CD4-positive, alpha-beta T cell treated with Interleukin-15 for 4 hours (primary cell): ENCODE measurements at places on chromosomes 4 and X.

- no peak for DNase-seq
These were observed 26.9 kb upstream of the RASGEF1B start for GRCh38 chr4:81498551-81499099.

GRCh38 chr4:48748949-48749596 is 31.0 kb downstream of the FRYL start:
- no peak for DNase-seq

GRCh38 chr4:51858605-51859202 is 15.8 kb downstream of the DCUN1D4 start:
- no peak for DNase-seq

DNA sequence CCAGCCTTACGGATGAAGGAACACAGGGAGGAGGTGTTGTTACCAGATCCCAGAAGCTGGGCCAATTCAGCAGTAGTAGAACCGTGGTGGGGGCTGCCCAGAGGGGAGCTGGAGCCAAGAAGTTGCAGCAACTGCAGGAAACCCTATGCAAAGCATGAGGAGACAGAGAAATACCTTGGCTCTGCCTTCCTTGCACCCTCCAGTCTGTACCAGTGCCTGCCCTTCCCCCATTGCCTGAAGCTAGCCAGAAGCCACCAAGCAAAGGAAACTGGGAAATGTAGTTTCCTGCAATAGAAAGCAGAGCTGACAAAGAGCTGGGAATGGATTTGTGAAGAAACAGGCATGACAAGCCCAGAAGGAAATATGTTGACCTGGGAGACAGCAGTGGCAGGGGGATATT is 108.7 kb upstream of the FUNDC1 start:
- no peak for DNase-seq

DNA sequence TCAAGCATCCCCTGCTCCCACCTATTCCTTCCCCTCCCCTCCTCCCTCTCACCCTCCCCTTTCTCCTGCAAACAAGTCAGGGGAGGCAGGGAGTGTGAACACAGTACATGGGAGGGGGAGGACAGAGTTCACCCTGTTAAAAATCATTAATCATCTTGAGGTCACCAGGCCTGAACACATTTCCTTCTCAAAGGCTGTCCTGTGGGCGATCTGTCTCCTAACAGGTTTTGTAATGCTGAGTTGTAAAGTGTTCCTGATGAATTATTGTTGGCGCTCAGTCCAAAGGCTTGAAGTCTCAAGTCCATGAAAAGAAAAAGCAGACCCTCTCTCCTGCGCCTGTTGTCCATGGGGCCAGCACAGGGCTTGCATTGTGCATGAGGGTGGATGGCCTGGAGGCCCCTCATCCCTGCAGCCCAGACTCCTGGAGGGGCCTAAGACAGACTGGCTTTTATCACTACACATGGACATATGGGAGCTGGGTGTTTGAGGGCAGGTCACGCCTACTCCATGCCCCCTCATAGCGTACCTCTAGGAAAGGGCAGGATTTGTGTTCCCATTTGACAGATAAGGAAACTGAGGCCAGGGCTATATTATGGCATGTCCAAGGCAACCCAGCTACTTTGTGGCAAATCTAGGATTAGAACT is 189.1 kb downstream of the RAB28 start:
- no peak for DNase-seq

- DNase-seq, result no peak
These were observed 264.5 kb upstream of the EMCN start for GRCh38 chr4:100782356-100782755.

- DNase-seq, result no peak
These were observed 19.6 kb downstream of the RCHY1 start for GRCh38 chr4:75494563-75494962.

DNA sequence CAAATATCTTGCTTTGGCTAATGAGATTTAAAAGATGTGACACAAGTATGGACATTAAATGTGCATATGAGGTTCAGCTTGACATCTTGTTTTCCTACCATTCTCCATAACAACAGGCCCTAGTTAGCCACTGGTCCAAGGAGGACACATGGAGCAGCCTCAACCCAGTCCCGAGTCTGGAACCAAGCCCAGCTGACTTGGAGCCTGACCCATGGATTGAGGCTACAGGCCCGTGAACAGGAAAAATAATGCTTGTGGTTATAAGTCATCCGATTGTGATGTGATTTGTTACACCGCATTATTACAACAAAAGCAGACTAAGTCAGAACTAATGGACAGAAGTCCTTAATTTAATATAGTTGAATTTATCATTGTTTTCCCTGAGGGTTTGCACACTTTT is 123.2 kb upstream of the BANK1 start:
- DNase-seq, result no peak

DNA sequence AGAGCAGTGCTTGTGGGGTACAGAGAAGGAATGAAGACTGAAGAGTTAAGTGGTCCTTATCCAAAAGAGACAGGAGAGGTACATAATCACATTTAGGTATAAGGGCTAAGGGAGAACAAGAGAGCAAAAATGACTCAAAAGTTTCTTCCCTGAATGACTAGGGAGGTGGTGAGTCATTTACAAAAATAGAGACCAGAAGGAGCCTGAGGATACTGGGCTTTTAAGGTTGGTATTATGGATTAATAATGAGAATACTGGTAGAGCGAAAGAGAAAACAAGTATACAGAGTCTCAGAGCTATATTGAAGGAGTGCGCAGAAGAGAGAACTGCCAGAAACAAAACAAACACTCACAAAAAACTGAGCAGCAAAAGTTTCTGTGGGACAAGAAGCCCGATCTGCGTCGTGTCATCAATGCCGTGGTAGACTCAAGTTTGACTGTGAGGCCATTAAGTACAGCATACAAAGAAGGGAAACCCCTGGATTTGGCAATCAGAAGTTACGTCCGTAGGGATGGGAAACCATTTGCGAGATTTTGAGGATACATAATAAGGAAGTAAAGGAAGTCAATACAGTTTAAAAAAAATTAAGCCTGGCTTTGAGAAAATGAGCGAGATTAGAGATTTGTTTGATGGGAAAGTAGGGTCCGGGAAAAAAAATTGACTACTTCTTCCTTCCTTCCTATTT is 129.1 kb upstream of the STIM2 start:
- DNase-seq, result no peak

GRCh38 chrX:148659481-148659880 is 159.1 kb downstream of the AFF2 start:
- no peak for DNase-seq

GRCh38 chr4:78513411-78513975 is 38.1 kb upstream of the ANXA3 start:
- DNase-seq, result no peak

DNA sequence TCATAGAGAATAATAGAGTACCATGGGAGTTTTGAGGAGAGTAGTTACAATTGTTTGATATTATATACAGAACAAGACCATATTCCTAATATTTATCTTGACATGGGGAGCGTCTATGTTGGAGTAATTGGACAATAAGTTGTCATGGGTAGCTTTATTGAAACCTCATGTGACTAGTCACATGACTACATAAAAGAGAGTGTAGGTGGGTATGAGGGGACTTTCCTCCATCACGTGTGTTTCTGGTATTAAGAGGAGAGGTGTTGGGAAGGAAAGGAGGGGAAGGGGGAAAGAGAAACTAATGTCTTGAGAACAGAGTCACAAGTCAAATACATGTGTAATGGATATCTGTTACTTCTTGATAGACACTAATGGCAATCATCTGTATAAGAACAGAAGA is 33.1 kb downstream of the PDLIM5 start:
- DNase-seq, result no peak

DNA sequence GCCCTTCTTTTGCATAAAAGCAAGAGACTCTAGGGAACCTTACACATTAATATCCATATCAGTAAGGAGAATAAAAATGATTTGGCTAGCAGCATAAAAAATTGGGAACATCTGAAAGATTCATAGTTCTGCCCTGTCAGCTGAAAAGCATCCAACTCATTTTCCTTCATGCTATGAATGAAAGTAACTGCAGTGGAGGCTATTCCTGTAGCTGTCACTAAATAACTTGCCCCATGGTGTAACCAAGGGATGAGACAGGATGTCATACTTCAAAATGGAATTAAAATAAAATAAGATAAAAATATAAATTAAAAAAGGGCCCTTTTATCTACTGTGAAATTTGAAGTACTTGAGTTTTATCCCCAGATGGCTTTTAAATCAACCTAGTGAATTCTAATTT is 878.8 kb downstream of the C4orf33 start:
- DNase-seq, result no peak

DNA sequence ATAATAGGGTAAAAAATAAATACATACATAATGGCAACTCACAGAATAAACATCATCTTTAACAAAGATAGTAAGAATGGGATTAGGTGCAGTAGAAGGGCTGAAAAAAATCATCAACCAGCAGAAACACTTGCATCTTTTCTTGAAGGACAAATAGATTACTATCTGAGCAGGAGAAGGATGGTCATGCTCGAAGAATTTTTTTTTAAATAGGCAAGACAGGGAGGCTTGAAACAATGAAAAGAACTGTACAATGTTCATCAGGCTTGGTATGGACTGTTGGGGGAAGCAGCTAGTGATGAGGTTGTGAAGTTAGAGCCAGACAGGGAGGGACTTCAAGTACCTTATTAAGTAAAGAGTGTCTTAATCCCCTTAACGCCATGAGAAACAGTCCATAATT is 167.4 kb upstream of the LDB2 start:
- no peak for DNase-seq

- no peak for DNase-seq
These were observed 29.4 kb downstream of the EVC2 start for GRCh38 chr4:5678977-5679376.

DNA sequence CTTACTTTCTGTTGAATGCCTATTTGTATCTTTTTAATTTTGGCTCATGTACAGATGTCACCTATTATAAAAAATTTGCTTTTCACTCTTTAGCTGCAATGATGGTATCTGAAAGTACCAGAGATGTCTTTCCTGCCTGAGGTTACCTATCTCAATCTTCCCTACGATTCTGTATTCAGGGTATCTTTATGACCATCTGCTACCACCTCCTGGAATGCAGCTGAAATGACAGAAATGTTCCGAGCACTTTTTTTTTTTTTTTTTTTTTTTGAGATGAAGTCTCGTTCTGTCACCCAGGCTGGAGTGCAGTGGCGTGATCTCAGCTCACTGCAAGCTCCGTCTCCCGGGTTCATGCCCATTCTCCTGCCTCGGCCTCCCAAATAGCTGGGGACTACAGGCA is 136.4 kb downstream of the REPS2 start:
- no peak for DNase-seq

- no peak for DNase-seq
These were observed 265.3 kb downstream of the PCDH18 start for GRCh38 chr4:137267024-137267423.

DNA sequence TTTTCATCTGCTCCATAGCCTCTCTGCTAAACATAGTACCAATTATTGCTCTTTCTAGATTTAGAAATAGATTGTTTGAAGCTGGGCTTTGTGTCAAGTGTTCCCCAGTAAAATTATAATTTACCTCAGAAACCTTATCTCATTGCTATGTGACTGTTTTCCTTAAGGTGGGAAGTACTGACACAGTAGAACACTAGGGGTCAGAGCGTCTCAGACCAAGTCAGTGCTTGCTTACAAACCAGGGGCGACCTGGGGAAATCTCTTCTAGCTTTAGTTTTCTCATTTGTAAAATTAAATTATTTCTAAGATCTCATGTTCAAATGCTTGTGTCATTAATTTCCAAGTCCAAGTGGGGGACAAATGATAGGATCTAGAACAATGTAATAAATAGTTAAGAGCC is 360.4 kb downstream of the RAPGEF2 start:
- DNase-seq, result no peak

GRCh38 chr4:19969492-19969891 is 282.2 kb upstream of the SLIT2 start:
- DNase-seq, result no peak

DNA sequence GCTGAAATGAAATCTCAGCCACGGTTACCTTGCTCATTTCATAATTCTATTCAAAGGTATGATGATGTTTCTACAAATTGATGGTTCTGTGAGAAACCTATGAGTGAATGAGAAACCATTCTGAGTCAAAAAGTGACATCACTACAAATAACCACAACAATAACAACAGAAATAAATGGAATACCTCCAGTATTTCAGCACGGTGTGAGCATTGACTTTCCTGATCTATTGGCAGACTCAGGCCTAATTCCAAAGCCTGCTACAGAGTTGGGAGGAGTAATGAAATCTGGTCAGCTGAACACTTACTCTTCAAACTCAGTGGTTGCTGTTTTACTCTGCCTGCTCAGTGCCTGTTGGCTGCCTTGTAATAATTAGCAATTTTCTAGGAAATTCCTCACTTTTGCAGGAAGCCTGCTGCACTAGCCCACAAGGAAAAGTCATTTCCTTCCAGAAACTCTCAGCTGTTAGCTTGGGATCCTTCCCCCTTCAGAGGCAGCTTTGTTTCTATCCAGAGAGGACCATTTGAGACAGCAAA is 18.8 kb upstream of the SYNPO2 start:
- no peak for DNase-seq

GRCh38 chrX:96884027-96884426 is 319 bp downstream of the RPA4 start:
- no peak for DNase-seq

DNA sequence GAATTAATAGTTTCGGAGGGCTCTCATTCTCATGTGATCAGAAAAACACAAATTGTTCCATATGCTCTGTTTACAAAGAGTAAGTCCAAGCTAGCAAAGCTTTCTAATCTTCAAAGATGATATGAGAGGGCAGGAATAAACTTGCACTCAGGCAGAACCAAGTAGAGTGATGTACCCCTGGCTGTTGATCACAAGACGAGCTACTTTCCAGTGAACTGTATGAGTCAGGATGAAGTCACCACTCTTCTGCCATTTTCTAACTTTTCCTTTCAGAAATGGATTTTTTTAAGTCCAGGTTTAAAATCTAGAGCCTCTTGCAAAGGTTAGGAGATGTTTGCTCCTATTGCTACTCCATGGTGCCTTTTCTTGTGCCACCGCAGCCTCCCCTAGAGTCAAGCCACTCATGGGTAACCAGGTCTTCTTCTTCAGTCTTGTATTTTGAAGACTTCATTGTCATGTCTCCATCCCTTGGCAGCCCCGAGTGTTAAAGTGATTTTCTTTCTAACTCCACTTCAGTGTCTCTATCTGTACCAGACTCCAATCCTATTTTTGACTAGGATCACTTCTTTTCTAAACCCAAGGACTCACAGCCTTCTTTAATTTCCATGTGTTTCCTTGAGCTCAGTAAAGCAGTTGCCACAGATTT is 171.9 kb upstream of the GALNT7 start:
- no peak for DNase-seq
